ENCODE measurements at places on chromosomes 4 and X.

- peak; percentile 7 for DNase-seq
These were observed 80.3 kb upstream of the DCLK2 start for GRCh38 chr4:149997881-149998421.

DNA sequence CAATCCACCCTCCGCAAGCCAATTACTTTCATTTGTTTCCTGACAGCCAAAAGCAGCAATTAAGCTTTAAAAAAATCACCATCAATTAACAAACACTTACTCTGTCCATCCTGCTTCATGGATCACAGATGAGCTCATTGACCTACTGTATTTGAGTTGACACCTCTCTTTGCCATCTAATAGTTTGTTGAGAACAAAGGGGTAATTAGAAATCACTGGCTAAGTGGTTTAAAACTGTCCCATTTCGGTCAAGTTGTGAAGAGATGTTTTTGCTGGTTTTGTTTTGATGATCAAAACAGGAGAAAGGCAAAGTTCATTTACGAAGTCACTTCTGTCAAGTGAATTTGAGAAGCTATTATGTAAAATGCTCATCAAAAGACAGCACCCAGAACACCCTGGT lies 10.4 kb downstream of the SH3KBP1 start:
- DNase-seq, result no peak

- DNase-seq, result no peak
These were observed 46.6 kb upstream of the PHF8 start for GRCh38 chrX:54090880-54091279.

DNA sequence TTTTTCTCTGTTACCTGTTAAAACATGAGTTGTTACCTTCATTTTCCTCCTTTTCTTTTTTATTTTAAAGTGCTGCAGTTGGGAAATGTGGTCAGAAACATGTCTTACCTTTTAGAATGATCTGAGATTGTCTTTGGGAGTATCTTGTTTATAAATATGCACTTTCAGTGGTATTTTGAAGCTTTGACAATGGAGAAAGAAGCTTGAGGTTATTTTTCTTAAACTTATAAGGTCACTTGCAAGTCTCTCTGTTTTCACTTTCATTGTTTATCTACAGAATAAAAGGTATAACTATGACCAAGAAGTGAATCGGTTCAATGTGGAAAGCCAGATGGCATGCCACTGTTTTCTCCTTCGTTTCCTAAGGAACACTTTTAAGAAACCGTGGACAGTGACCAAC lies 167.5 kb upstream of the SLC7A11 start:
- no peak for DNase-seq

DNA sequence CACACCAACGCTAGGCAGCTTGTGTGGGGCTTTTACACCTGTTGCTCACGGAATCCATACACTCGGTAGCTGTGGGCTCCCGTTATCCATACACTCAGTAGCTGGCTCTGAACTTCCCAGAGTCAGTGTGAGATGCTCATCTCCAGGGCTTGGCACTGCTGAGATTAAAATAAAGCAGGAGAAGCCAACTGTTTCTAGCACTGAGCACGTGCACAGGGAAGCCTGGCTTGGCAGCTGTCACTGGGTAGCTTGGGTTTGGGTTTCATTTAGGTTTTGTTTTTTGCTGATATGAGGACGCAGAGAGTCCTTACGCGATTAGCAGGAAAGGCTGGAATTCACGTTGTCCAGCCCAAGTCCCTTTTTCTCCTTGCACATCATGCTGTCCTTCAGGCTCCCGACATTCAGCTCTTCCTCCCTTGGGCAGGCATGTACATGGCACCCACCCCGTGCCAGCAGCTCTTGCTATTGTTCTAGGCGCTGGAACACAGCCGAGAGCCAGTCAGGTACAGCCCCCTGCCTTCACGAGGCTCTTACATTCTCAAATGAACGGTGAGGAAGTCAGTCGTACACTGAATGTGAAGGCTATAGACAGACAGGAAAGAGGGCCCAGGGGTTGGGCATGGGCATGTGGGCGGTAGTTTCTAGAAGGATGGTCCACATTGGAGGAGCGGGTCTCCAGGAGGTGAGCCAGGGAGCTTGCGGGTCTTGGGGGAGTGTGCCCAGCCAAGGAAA lies 25.9 kb downstream of the NSG1 start:
- no peak for DNase-seq

- DNase-seq, result peak; percentile 2
These were observed 1761.0 kb downstream of the STIM2 start for GRCh38 chr4:28621591-28621990.

Data from AG08396 (cell line).